ENCODE measurements at places on chromosomes 16 and 17. TPM values are rescaled to one million over a fixed set of nuclear protein-coding genes. Genes with fewer than 3 reads are reported as not detected.

- DNase-seq: no peak
These were observed 23.1 kb upstream of the CNOT1 start for GRCh38 chr16:58652741-58653140.

- DNase-seq: no peak
These were observed 20.4 kb upstream of the ADAM11 start for GRCh38 chr17:44738214-44738906.

GRCh38 chr17:1915889-1916288 is 86.1 kb downstream of the RPA1 start:
- DNase-seq: no peak

DNA sequence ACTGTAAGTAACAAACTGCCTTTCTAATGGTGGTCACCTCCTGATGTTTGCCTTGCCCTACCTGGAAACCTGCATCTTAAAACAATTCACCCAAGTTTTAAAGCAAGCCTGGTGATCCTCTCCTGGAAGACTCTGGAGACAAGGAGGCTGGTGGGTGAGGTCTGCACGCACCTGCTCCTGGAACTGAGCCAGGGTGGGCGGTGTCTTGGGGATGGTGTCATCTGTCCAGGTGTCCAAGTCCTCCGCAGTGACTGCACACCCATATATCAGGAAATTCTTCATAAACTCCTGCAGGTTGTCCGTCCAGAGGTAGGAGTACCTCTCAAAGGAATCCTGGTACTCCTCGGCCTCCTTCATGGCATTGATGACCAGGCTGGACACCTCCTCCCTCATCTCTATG is 44.9 kb downstream of the DNAH17 start:
- no peak for DNase-seq

KCTD13 gene
- 9.8 TPM for total RNA-seq

DNA sequence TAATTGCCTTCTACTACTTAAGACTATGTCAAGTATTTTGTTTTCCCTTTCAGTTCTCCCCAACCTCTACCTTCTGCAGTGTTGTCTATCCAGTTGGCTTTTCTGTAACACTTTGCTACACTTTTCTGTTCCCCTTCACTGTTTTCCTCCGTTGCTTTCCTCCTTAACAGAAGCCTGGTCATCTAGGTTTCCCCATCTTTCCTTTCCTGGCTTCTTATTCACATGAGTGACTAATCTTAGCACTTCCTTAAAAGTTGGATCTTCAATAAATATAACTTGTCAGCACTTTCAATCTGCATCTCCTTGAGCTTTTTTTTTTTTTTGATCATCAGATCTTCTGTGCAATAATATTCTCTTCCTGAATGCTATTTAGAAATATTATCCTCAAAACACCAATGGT is 2.8 kb upstream of the SLFN11 start:
- no peak for DNase-seq

NPB gene
- total RNA-seq: 0.13 TPM

TAC4 gene
- total RNA-seq: not detected

KRT9 gene
- total RNA-seq: not detected

DNA sequence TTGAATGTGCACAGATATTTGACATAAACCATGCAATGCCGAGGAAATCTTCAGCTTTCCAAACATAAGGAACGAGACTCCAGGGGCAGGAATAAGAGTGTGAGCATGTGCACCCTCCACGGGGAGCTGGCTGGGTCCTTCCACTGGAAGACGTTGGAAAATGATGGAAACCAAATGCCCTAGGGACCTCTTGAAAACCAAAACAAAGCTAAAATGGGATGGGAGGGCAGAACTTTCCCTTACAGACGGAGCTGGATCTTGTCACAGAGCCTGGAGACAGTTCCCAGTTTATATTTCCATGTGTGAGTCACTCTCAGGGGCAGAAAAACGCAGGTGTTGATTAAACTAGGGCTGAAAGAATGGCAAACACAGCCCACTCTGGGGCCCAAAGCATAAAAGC is 34.4 kb upstream of the DNAH17 start:
- DNase-seq: no peak

PYY gene
- total RNA-seq: not detected

GRCh38 chr16:69133373-69133954 is 1.0 kb downstream of the UTP4 start:
- DNase-seq: no peak

- no peak for DNase-seq
These were observed 892 bp downstream of the RBFOX3 start for GRCh38 chr17:79609673-79610645.

GRCh38 chr17:71033336-71033735 is 864.0 kb downstream of the KCNJ2 start:
- DNase-seq: no peak

PRAC2 gene
- not detected for total RNA-seq

- DNase-seq: no peak
These were observed 20.9 kb upstream of the NSRP1 start for GRCh38 chr17:30095507-30096244.

- no peak for DNase-seq
These were observed 119.8 kb downstream of the CCT6B start for GRCh38 chr17:34841467-34841866.

DNA sequence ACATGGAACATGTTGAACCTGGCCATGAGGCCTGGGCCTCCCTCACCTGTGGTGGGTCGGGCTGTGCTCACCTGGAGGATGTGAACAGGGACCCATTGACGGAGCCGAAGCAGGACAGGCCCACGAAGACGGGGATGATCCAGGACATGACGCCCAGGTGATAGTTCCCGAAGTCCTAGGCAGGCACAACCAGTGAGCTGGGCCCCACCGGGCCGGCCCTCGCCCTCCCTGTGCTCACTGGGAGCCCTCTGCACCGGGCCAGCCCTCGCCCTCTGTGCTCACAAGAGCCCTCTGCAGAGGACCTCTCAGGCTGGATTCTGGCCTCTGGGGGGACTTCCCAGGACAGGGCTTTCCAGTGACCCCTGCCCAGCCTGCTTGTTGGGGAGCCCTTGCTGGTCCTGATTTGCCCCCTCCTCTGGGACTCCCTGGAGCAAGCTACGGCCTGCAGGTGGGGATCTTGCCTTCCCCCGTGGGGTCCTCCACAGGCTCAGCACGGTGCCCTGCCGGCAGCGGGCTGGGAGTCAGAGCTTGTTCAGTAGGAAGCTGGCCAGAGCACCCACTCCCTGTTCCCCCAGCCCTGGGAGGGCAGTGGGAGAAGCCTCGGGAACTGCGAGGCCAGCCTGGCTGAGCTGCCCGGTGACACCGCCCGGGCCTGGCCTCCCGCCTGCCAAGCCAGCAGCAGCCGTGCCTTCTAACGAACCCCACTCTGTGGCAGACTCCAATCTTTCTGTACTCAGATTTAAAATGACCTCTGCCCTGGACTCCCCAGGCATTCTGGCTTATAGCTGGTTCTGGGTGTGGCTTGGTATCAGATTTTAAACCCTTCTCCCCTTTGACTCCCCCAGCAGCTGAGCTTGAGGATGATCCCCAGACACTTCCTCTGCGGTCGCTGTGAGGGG is 30.4 kb downstream of the SLC7A5 start:
- DNase-seq: peak; percentile 92

DNA sequence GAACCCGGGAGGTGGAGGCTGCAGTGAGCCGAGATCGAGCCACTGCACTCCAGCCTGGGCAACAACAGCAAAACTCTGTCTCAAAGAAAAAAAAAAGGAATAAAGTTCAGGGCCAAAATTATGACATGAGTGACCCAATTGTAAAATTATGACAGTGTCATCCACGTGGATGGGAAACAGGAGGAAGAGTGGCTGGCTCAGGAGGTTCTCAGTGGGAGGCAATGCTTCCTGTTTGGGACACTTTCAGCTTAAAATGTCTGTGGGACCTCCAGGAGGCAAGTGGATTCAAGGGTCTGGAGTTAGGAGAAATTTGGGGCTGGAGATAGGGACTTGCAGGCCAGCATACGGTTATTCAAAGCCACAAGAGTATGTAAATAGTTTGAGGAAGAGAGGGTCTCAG is 8.0 kb upstream of the STX4 start:
- DNase-seq: no peak

DNA sequence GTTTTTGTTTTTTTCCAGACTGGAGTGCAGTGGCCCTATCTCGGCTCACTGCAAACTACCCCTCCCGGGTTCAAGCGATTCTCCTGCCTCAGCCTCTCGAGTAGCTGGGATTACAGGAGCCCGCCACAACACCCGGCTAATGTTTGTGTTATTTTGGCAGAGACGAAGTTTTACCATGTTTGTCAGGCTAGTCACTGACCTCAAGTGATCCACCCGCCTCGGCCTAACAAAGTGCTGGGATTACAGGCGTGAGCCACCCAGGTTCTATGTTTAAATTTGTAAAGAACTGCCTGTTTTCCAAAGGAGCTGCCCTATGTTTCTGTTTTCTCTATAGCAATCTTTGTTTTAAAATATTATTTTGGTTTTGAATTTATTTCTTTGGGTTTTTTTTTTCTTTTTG is 13.8 kb upstream of the C16orf87 start:
- DNase-seq: no peak

DNA sequence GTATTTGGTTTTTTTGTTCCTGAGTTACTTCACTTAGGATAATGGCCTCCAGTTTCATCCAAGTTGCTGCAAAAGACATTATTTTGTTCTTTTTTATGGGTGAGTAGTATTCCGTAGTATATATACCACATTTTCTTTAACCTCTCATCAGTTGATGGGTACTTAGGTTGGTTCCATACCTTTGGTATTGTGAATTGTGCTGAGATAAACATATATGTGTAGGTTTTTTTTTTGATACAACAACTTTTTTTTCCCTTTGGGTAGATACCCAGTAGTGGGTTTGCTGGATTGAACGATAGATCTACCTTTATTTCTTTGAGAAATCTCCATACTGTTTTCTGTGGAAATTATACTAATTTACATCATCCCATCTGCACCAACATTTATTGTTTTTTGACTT is 6.8 kb downstream of the EFCAB13 start:
- no peak for DNase-seq

QRICH2 gene
- 2.6 TPM for total RNA-seq

RDM1 gene
- total RNA-seq: not detected

TBX21 gene
- 0.38 TPM for total RNA-seq

GRCh38 chr17:55785181-55785580 is 34.3 kb downstream of the PCTP start:
- no peak for DNase-seq

DNA sequence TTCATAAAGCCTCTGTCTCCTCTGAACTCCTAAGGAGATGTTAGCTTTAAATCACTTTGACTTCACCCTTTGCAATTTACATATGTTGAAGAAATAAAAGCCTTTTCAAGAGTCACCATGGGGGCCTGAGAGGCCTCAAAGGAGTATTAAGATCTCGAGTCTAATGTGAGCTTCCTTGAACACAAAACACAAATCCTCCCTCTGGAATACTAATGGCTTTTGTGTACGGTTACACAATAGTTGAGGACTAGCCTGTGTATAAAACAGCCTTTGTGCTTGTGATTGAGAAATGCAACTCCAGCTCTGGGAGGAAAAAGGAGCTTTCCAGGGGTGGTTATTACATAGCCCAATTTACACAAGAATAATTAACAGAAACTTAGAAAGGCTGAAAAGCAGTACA is 1140.2 kb downstream of the CDH11 start:
- DNase-seq: no peak

- no peak for DNase-seq
These were observed 8.7 kb downstream of the ZDHHC7 start for GRCh38 chr16:85002608-85003007.

GRCh38 chr17:40064971-40065768 is 2.4 kb downstream of the THRA start:
- DNase-seq: no peak

NXN gene
- total RNA-seq: 8.1 TPM

- DNase-seq: no peak
These were observed 90.1 kb upstream of the CDC42EP4 start for GRCh38 chr17:73401911-73402310.

GRCh38 chr17:46972346-46972745 is 6.7 kb downstream of the RPRML start:
- DNase-seq: peak; percentile 68

GRCh38 chr16:4260360-4260759 is 12.5 kb downstream of the TFAP4 start:
- DNase-seq: no peak

MYH11 gene
- total RNA-seq: 2.7 TPM

GRCh38 chr16:15482068-15482747 is 47.8 kb downstream of the BMERB1 start:
- DNase-seq: peak; percentile 71
